ENCODE measurements at places on chromosomes 2 and 18. TPM values are rescaled to one million over a fixed set of nuclear protein-coding genes. Genes with fewer than 3 reads are reported as not detected.
A peak's percentile ranks its signal among the peaks of the same experiment; 100 is the strongest.

DNA sequence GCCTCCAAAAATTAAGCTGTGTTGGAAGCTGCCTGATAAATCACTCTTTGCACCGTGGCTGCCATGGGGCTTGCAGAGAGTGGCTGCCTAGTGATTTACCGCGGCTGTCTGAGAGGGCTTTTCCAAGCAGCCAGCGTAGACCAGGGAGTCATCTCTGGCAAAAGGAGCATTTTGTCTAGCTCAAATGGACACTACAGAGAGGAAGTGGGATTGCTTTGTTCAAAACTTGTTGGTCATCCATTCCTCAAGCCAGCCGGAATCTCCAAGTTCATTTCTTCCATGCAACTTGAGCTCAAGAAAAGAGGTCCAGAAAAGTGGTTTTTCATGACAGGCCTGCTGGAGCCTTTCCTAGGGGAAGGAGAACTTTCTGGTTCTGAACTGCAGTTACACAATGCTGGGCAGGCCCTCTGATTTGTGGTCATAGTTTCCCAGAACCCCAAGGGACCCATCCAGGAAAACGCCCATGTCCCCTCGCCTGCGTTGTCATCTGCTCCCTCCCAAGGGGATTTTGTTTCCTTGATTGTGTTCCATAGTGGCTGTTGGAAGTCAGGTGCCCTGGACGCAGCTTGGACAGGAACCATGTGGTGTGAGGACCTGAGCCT, 108.1 kb downstream of the TRIB2 start:
- DNase-seq, result no peak
- H3K36me3 ChIP-seq, result no peaks in the 10 kb centered on the region
- no peaks in the 10 kb centered on the region for H3K4me1 ChIP-seq
- no peaks in the 10 kb centered on the region for H3K27me3 ChIP-seq
- H3K4me3 ChIP-seq, result no peak overlapping the region

GRCh38 chr2:48607307-48608014, 10.2 kb upstream of the GTF2A1L start:
- H3K4me1 ChIP-seq, result no peaks in the 10 kb centered on the region
- no peaks in the 10 kb centered on the region for H3K36me3 ChIP-seq
- H3K27ac ChIP-seq, result no peak overlapping the region
- H3K27me3 ChIP-seq, result peaks cover 1% of the 10 kb centered on the region
- no peak overlapping the region for H3K4me3 ChIP-seq
- DNase-seq, result no peak

- H3K27ac ChIP-seq, result no peak overlapping the region
- H3K4me3 ChIP-seq, result no peak overlapping the region
- DNase-seq, result no peak
Observed at GRCh38 chr2:62789518-62789917, 84.0 kb downstream of the EHBP1 start.

GRCh38 chr2:167069855-167070254, 181.6 kb downstream of the XIRP2 start:
- no peaks in the 10 kb centered on the region for H3K4me1 ChIP-seq
- H3K27ac ChIP-seq, result no peak overlapping the region
- H3K36me3 ChIP-seq, result no peaks in the 10 kb centered on the region
- no peaks in the 10 kb centered on the region for H3K27me3 ChIP-seq

GRCh38 chr2:54665436-54665856, 58.0 kb upstream of the EML6 start:
- peak overlapping the region; percentile 39 for H3K4me3 ChIP-seq
- peak overlapping the region; percentile 70 for H3K27ac ChIP-seq
- H3K36me3 ChIP-seq, result peaks cover 95% of the 10 kb centered on the region

GRCh38 chr18:62616331-62616805, 93.5 kb downstream of the ZCCHC2 start:
- no peaks in the 10 kb centered on the region for H3K36me3 ChIP-seq
- H3K4me1 ChIP-seq, result peaks cover 9% of the 10 kb centered on the region
- H3K27me3 ChIP-seq, result peaks cover 1% of the 10 kb centered on the region
- no peak overlapping the region for H3K4me3 ChIP-seq

DNA sequence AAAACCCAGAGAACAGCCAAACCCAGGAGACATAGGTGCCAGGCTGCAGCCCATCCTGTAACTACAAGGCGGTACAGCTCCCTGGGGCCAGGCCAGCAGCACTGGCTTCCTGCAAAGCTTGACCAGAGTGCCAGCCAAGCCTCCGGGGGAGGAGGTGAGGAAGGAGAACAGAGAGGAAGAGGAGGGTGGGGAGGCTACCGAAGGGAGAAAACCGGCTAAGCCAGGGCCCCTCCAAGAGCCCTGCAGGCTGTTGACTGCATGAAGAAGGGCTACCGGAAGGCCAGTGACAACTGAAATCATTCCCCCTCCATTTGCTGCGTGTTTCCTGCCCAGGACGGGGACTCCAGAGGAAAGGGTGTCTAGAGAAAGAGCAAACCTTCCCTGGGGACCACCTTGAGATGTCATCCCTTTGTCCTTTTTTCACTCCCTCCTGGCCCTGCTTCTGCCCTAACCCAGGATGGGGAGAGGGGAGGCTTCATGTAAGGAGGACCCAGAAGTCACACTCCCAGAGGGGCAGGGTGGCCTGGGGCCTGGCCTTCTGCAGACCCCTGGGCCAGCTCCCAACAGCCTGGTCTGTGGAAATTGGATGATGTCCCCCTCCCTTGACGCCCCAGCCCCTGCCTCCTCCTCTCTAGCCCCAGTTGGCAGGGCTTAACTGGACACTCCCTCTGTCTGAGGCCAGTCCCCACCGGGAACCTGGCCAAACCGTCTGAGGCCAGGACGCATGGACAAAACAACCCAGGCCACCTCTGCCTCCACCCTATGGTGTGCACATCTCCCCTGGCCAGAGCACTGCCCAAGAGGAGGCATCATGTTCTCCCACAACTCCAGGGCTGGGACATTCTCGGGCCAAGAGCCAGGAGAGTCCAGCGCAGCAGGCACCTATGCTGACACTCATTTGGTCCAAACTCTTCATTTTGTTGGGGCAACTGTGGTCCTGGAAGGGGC, 207.8 kb downstream of the CYP26B1 start:
- H3K4me1 ChIP-seq, result peaks cover 19% of the 10 kb centered on the region
- H3K27me3 ChIP-seq, result peaks cover 11% of the 10 kb centered on the region
- H3K4me3 ChIP-seq, result no peak overlapping the region
- DNase-seq, result no peak

- peak overlapping the region; percentile 82 for H3K4me3 ChIP-seq
- peaks cover 22% of the 10 kb centered on the region for H3K27me3 ChIP-seq
- DNase-seq, result no peak
- H3K4me1 ChIP-seq, result peaks cover 26% of the 10 kb centered on the region
Observed at GRCh38 chr2:27264253-27264752, 1.5 kb upstream of the SLC30A3 start.

DNA sequence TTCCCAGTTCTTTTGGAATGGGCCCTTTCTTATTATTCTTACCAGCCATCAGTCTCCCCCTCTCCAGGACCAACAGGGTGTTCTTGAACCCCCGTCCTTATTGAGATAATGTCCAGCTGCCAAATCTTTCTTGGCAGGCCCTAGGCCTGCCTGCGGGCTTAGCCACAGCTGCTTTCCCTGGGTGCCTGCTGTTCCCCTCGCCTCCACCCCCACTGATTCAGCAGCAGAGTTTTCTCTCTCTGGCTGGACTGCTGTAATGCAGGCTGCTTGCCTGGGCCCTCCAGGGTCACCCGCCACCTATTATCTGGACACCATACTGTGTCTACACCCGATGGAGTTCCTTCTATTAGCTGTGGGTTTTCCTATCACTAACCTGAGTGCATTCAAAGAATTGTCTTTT, 395.4 kb upstream of the ATP5MC3 start:
- no peaks in the 10 kb centered on the region for H3K4me1 ChIP-seq
- DNase-seq, result no peak
- H3K27me3 ChIP-seq, result peaks cover 3% of the 10 kb centered on the region
- H3K36me3 ChIP-seq, result no peaks in the 10 kb centered on the region

GRCh38 chr2:72004976-72005375, 142.7 kb downstream of the CYP26B1 start:
- DNase-seq, result no peak
- no peak overlapping the region for H3K4me3 ChIP-seq
- H3K27ac ChIP-seq, result no peak overlapping the region
- no peaks in the 10 kb centered on the region for H3K4me1 ChIP-seq

GRCh38 chr2:236935631-236936445, 149.9 kb upstream of the COPS8 start:
- no peaks in the 10 kb centered on the region for H3K36me3 ChIP-seq
- H3K27ac ChIP-seq, result no peak overlapping the region
- DNase-seq, result no peak

- no peaks in the 10 kb centered on the region for H3K4me1 ChIP-seq
- DNase-seq, result no peak
- H3K27me3 ChIP-seq, result peaks cover 6% of the 10 kb centered on the region
- H3K27ac ChIP-seq, result no peak overlapping the region
Observed at GRCh38 chr2:11065833-11066485, 89.3 kb upstream of the SLC66A3 start.

GRCh38 chr2:168565512-168565911, 109.4 kb downstream of the CERS6 start:
- H3K27me3 ChIP-seq, result no peaks in the 10 kb centered on the region
- DNase-seq, result no peak
- H3K4me3 ChIP-seq, result no peak overlapping the region
- peak overlapping the region; percentile 72 for H3K27ac ChIP-seq
- H3K4me1 ChIP-seq, result peaks cover 64% of the 10 kb centered on the region

DNA sequence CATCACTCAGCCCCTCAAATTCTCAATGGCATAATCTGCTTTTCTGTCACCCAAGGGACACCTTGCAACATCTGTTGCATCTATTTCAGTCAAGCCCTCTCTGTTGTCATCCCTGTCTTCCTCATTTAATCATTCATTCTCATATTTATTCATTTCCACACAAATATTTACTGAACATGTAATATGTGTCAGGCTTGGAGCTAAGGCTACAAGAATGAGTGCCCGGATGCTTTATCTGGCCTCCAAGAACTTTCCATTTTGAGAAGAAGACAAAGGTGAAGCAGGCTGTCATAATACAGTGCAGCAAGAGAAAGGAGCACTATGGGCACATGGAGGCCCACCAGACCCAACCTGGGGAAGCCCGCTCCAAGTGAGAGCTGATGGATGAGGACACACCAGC, 15.6 kb downstream of the IL18RAP start:
- no peak overlapping the region for H3K4me3 ChIP-seq
- DNase-seq, result no peak
- H3K4me1 ChIP-seq, result peaks cover 6% of the 10 kb centered on the region
- H3K36me3 ChIP-seq, result no peaks in the 10 kb centered on the region
- H3K27me3 ChIP-seq, result no peaks in the 10 kb centered on the region
- H3K27ac ChIP-seq, result no peak overlapping the region

GRCh38 chr2:108354136-108354535, 23.6 kb upstream of the SULT1C4 start:
- no peak overlapping the region for H3K4me3 ChIP-seq
- peaks cover 10% of the 10 kb centered on the region for H3K4me1 ChIP-seq
- H3K36me3 ChIP-seq, result no peaks in the 10 kb centered on the region
- no peaks in the 10 kb centered on the region for H3K27me3 ChIP-seq
- DNase-seq, result no peak

DNA sequence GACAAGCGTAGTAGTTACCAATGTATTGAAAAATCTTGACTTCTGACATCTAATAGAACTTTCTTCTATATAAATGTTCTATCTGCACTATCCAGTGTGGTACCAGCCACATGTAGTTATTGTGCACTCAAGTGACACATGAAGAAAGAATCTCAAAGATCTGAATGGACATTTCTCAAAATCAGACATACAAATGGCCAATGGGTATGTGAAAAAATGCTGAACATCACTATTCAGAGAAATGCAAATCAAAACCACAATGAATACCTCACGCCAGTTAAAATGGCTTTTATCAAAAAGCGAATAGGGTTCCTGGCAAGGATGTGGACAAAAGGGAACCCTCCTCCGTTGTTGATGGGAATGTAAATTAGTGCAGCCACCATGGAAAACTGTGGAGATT, 37.5 kb upstream of the SMCHD1 start:
- H3K4me1 ChIP-seq, result no peaks in the 10 kb centered on the region
- H3K27me3 ChIP-seq, result no peaks in the 10 kb centered on the region
- H3K4me3 ChIP-seq, result no peak overlapping the region
- no peak overlapping the region for H3K27ac ChIP-seq

GRCh38 chr18:31410716-31411483, 34.3 kb downstream of the DSG4 start:
- H3K27me3 ChIP-seq, result peaks cover 2% of the 10 kb centered on the region
- DNase-seq, result no peak
- no peaks in the 10 kb centered on the region for H3K4me1 ChIP-seq
- no peaks in the 10 kb centered on the region for H3K36me3 ChIP-seq
- no peak overlapping the region for H3K27ac ChIP-seq

DNA sequence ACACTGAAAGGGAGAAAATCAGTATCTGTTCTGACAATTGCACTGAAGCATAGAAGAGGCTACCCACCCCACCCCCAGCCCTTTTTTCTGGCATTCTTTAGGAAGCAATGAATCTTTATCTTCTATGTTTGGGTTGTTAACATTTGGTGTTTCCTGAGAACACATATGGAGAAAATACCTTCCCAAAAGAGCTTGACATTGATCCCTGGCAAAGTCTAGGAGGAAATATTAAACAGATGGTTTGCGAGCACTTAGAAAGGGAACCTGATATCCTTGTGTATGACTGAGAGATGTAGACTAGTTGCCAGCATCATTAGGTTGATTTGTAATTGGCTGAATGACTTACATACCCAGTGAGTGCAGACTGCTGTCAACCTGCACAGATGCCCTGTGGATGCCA, 42.9 kb downstream of the DOK1 start:
- DNase-seq, result no peak
- H3K4me3 ChIP-seq, result no peak overlapping the region
- no peaks in the 10 kb centered on the region for H3K27me3 ChIP-seq

- H3K27ac ChIP-seq, result no peak overlapping the region
- H3K27me3 ChIP-seq, result peaks cover 19% of the 10 kb centered on the region
- peaks cover 15% of the 10 kb centered on the region for H3K4me1 ChIP-seq
- DNase-seq, result no peak
Observed at GRCh38 chr2:70936165-70936978, 672 bp downstream of the ATP6V1B1 start.

NR4A2 gene
- 3.9 TPM for total RNA-seq

GPR39 gene
- total RNA-seq, result 0.62 TPM

KCNS3 gene
- total RNA-seq, result 12.1 TPM

RIF1 gene
- total RNA-seq, result 40.7 TPM

MPP4 gene
- 0.13 TPM for total RNA-seq

DUSP11 gene
- 32.4 TPM for total RNA-seq

KATNAL2 gene
- total RNA-seq, result 7.9 TPM

IL36G gene
- not detected for total RNA-seq

ELOA2 gene
- total RNA-seq, result not detected

TSPYL6 gene
- total RNA-seq, result not detected

Data from endothelial cell (in vitro differentiated cells).